ENCODE measurements at places on chromosomes 6 and 20.

GRCh38 chr6:28064272-28064671 is 16.1 kb upstream of the ZNF165 start:
- no peak for DNase-seq

GRCh38 chr6:309947-310346 is 17.7 kb downstream of the DUSP22 start:
- DNase-seq: no peak

- no peak for DNase-seq
These were observed 8.6 kb downstream of the MAP3K5 start for GRCh38 chr6:136783495-136784270.

GRCh38 chr6:43687437-43688347 is at the start of gene MRPS18A:
Gene MRPS18A, minus strand, starts transcription at chr6:43687791. Its CDS starts 12 bp downstream, at chr6:43687779.
- no peak for DNase-seq

DNA sequence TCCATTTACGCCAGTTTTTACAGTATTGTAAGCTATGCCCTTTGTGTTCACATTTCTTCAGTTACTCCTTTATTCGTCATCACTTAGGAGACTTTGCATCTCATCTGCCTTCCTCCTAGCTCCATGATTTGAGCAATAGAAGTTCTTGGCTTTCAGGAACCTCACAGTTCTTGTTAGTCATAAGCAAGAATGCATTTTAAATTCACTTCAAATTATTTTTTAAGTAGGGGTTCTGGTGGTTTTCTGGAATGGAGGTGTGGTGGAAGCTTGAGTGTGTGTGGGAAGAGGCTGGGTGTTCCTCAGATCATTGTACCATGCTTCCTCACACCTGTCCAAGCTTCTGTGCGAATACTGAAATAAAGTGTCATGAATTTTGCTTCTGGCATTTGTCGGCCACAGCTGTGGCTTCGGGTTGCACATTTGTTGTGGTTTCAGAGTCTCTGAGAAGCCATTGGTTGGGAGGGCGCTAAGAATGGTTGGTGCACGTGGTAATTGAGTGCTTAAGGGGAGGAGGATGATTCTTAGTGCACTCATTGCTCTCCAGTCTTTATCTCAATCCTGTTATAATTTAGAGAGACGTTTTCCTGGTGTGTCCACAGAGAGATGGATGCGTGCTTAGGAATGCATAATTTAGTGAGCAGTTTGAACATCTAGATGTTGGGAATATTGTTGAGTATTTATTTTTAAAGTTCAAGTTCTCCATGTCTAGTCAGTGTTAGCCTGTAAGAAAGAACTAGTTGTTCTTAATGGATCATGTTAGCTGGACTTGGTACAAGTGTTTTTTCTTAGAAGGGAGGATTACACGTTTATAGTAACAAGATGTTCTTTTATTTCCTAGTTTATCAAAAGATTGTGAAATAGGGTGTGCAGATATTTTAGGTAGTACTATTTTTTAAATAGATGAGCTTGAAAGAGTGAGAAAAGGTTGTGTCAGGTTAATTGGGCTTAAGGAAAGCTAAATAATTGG is 31.9 kb downstream of the FOXO3 start:
- no peak for DNase-seq

DNA sequence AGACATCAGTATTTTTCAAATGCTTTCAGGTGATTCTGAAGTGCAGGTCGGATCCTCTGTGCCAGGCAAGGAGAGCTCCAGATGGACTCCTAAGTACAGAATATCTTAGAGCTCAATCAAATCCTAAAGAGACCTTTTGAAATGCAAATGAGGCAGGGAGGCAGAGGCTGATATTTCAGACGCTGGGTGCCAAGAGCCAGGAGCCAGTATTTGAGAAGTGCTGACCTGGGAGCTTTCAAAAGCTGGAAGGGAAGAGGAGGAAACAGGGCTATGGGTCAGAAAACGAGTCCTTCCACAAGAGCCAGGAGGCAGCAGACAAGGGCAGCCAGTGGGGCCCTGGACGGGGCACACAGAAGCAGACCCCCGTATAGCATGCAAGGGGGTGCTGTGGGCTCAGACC is 46.1 kb upstream of the DSN1 start:
- no peak for DNase-seq

DNA sequence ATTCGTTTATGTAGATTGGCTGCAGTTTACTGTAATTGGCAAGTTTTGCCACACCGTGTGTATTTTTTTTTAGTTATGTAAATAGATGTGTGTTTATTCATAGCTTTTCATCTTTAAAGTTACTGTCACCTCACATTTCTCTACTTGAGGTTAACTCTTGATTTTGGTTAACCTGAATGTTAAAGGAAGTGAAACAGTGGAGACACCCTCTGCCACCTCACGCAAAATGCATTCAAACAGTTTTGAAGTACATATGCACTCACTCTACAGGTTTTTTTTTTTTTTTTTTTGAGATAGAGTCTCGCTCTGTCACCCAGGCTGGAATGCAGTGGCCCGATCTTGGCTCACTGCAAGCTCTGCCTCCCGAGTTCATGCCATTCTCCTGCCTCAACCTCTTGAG is 17.7 kb downstream of the OR2A4 start:
- no peak for DNase-seq

GRCh38 chr6:163404825-163405265 is 9.7 kb upstream of the QKI start:
- DNase-seq: no peak

- DNase-seq: no peak
These were observed 107.0 kb downstream of the CD83 start for GRCh38 chr6:14224359-14225103.

Measured in GM04504 (cell line).